Fibroblast of mammary gland (primary cell): ENCODE measurements at places on chromosomes 7 and 10.

DNA sequence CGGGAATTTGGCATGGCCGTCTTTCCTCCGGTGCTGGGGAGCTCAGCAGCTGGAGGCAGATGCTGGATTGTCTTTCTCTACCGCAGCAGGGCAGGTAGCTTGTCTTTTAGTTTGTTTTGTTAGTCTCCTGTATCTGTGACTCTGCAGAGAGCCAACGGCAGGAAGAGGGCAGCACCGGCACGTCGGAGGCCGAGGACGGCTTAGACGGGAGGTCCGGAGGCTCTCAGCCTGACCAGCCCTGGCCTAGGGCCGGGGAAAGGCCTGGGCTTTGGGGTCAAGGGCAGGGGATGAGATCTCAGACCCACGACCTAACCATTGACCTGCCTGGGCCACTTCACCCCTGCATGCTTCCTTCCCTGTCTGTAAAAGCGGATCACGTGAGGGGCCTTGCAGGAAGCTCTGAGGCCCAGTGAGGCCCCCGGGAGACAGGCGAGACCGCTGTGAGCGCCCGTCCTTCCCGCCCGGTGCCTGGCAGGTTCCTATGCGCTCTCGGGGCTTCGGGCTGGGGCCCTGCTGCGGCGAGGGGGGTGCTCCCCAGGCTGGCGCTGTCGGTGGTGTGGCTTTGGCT, 72.7 kb downstream of the LHPP start:
- peak; percentile 46 for DNase-seq

- DNase-seq = peak; percentile 10
These were observed 857 bp downstream of the INTS15 start for GRCh38 chr7:6590645-6591110.

GRCh38 chr10:98361131-98362025, 53.6 kb downstream of the PYROXD2 start:
- peak; percentile 100 for DNase-seq

GRCh38 chr7:84043661-84044191, 150.9 kb downstream of the SEMA3A start:
- DNase-seq = peak; percentile 31

GRCh38 chr10:22486431-22486830, 141.1 kb downstream of the SPAG6 start:
- DNase-seq = peak; percentile 19

GRCh38 chr10:102509387-102509786, 5.6 kb downstream of the SUFU start:
- peak; percentile 77 for DNase-seq

GRCh38 chr10:103929381-103929921, 11.5 kb upstream of the STN1 start:
- DNase-seq = no peak

DNA sequence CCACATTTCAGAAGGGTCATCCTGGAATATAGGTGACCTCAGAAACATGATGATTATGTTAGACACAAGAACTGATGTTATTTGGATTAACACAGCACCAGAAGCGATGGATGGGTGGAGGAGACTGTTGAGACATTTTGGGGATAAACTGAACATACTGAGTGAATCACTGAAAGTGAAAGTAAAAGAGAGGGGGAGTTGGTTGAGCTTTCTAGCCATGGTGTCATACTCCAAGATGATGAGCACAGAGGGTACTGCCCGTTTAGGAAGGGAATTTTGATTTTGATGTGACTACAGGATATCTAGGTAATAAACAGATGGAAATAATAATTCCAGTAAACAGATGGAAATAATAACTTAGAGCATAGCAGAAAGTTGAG, 248.0 kb upstream of the NPY start:
- DNase-seq = no peak

GRCh38 chr7:55339033-55340000, 25.8 kb upstream of the LANCL2 start:
- DNase-seq = no peak

GRCh38 chr10:99370993-99371392, 41.8 kb downstream of the CNNM1 start:
- DNase-seq = peak; percentile 55

DNA sequence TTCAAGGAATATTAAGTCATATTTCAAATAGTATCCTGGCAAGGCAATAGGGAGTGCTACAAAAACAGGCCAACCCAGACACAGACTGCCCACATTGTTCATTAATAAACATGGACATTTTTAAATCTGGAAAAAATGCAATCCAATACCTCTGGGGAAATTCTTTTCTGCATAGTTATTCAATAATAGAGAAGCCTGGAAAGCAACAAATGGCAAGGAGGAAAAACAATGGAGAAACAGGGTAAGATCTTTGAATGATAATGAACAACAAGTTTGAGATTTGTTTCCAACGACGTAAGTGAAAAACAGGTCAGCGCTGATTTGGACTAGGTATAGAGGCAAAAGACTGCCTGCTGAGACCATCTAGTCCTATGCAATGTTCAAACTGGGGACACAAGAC, 44.7 kb upstream of the ZNF800 start:
- no peak for DNase-seq

DNA sequence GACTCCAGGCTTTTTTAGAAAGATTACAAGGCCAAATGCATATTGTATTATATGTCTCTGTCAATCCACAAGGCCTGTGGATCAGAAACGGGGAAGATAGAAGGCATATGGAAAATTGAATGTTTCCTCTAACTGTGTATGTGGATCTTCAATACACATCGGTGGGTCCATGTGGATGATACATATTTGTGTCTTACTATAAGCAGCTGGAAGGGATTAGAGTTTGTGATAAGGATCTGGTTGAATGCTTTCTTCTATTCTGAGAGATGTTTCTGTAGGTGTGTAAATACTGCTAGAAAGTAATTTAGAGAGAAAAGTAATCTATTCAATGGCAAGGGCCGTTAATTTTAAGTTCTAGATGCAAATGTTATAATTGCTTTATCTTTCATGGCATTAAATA, 137.8 kb upstream of the AKR1E2 start:
- no peak for DNase-seq

DNA sequence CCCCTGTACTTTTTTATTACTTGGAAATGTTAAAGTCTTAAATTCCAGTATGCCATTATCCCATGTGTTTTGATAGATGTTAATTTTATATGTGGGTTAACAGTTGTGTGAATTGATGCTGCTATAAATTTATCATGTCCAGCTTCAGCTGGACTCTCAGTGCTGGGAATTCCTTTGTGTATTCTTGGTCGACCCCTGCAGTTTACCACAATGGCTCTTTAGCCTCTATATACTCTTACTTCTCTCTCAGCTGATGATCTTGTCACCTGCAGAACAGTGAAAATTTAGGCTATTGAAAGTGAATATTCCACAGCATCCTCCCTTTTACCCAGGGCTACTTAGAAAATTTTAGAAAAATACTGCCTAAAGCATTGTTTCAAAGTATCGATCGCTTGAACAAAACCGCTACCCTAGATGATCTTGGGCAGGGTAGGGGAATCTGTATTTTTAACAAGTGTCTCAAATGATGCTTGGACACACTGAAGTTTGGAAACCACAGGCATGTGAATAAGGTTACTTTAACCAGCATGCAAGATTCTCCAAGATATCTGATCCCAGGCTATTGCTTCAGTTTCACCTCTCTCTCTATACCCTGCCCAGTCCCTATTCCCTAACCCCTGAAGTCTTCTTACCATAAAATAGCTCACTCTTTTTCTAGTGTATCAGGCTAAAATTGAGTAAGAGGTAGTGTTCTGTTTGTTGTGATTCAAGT, 25.4 kb downstream of the LCOR start:
- no peak for DNase-seq

DNA sequence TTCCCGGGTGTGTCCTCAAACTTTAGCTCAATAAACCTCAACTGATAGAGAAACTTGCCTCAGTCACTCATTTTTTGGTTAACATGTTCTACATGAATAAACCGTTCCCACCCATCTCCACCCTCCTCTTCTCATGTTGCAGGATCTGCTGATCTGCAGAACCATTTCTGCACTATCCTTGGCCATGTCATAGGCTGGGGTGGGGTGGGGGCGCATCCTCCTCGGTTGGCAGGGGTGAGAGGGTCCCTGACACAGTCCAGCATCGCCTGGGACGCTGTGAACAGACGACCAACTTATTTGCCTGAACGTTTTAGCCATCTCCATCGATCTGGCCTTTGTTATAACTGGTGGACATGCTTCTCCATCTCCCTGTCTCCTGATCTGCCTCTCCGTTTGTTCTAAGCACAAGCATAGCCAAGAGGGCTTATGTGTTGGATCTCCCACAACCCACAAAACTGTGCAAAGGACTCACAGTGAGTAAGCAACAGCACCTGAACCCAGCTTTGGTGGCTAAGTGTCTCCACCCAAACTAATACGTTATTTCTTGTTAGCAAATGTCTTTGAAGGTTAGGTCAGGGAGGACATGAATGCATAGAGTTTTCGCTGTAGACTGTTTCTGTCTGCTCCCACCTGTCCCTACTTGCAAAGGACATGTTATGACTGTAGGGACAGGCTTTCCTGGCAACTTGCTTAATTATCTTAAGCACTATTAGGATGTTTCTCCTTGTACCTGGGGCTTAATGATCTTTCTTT, 51.7 kb downstream of the PRKCQ start:
- DNase-seq = no peak

GRCh38 chr7:66557214-66558200, 71.2 kb upstream of the KCTD7 start:
- DNase-seq = peak; percentile 43

DNA sequence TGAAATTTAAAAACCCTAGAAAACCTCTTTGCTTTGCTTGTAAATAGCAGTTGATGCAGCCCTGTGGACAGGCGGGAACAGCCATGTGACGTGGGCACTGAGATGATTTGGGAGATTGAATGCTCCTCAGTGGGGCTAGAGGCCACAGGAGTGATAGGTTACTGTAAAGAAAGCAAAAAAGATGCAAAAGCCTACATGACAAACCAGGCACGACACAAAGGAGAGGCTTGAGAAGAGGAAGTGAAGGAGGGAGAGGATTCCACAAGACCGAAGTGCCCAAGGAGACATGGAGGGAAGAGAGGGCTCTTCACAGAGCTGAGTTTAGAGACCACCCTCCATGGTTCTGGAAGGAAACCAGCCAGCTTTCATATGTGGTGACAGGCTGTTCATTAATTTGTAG, 25.7 kb downstream of the IKZF1 start:
- DNase-seq = no peak

DNA sequence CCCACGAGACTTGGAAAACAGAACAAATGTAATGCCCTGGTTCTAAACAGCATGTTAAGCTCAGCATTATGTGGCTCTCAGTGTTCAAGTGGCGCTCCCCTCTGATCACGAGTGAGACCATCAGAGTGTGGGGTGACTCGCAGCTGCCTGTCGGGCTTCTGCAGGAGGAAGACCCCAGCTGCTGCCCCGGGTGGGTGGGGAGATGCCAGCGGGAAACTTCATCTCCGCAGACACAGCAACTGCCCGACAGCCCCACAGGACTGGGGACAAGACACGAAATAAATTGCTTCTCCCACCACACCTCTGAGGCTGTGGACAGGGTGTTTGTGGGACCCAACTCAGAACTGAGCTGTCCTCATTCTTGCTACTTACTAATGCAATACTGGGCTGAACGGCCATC, 126.3 kb upstream of the KIF5B start:
- no peak for DNase-seq

DNA sequence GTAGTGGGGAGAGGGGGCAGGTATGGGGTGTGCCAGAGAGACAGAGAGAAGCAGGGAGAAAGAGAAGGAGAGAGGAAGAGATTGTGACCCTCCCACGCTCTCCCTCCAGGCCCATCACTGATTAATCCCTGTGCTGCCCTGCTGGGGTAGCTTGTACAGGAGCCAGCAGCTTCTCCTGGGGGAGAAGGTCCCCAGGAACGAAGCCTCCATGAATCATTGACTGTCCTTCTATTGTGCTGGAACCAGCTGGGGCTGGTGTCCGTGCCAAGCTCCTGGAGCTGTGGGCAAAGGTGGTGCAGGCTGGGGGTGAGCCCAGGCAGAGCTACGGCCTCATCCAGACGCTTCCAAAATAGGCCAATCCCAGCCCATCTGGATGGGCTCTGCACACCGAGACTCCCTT, 20.9 kb downstream of the AQP1 start:
- DNase-seq = no peak

GRCh38 chr10:120948889-120949608, 97.9 kb downstream of the WDR11 start:
- peak; percentile 57 for DNase-seq

DNA sequence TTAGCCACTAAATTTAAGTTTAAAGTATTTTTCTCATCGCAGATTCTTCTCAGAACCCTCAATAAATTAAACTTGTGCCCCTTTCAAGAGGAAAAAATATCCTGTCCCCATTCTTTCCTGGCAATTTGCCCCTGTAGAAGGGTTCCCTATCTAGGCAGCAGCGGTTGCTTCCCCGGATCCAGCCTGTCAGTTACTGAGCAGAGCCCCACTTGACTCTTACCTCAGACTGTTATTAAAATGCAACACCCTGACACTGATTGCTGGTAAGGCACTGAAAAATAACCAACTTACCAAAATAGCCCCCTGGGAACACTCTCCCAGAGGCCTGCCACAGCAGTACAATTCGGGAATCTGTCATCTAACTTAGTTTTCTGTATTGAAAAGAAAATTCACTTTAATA, 13.9 kb downstream of the LMTK2 start:
- no peak for DNase-seq

- DNase-seq = no peak
These were observed 3.8 kb downstream of the LDB3 start for GRCh38 chr10:86671985-86672710.

DNA sequence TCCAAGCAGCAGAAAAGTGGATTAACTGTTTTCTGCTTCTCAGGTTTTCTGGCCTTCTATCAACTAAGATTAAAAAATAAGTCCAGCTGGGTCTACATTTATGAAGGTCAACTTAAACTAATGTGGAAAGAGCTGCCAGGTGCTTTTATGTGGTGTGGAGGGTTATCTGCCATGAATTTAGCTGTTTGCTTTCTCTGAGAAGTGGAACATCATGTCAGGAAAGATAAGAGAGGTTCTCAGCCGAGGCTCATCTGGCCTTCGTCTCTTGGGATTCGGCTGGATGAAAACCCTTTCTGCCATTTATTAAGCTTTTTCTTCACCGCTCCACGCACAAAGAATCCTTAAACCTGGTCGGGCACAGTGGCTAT, 5.5 kb downstream of the PTPRN2 start:
- no peak for DNase-seq

DNA sequence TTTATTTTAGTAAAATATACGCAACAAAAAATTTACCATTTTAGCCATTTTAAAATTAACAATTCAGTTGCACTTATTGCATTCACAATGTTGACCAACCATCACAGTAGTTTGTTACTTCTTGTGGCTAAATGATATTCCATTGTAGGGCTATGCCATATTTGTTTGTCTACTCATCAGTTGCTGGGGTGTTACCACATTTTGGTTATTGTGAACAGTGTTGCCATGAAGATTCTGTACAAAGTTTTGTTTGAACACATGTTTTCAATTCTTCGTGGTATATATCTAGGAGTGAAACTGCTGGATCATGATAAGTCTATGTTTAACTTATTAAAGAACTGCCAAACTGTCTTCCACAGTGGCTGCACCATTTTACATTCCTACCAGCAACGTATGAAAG, 46.3 kb upstream of the ZNF365 start:
- peak; percentile 70 for DNase-seq

DNA sequence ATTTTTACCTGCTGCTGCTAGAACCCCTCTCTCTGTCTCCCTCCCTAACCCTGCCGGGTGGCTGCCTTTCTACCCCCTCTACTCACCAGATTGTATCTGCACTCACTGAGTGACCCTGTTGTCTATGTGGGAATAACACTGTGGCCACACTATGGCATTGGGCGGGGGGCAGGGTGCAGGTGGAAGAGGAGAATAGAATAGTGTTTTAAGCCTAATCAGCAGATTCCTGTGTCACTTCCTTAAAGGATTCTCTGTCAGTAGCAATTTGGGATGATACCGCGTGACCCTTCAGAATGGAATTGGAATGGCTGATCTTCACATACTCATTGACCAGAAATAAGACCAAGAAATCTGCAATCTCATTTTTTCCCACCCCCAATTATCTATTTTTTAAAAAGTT, 67.1 kb upstream of the ANKRD1 start:
- DNase-seq = no peak
